G401 (cell line): ENCODE measurements at places on chromosomes 2 and 18.

DNA sequence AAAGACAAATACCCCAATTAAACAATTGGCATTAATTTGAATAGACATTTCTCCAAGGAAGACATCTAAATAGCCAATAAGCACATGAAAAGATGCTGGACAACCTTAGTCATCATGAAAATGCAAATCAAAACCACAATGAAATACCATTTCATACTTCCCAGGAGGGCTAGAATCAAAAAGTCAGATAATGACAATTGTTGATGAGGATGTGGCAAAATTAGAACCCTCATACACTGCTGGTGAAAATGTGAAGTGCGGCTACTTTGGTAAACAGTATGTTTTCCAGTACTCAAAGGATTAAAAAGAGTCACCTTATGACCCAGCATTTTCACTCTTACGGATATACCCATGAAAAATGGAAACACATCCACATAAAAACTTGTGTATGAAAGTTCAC, 91.6 kb downstream of the FIGN start:
- no peak for DNase-seq

DNA sequence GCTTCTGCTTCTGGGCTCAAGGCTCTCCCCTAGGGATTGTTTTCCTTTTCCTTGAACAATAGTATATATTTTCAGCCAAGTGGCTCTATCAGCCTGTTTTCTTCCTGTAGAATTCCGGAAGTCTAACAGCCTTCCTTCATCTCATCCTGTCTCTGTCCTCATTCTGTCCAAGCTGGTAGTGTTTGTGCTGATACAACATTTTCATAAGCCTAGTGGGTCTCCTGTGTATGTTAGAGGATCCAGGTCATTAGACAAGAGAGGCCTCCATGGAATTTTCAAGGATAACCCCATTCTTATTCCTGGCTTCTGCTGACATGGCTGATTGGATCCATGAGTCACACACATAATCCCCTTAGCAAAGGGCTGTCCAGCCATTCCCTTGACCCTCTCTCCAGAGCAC, 467.6 kb downstream of the PTPRM start:
- no peak for DNase-seq

- DNase-seq: no peak
Measured at GRCh38 chr2:148282201-148282600, 261.3 kb downstream of the MBD5 start.

DNA sequence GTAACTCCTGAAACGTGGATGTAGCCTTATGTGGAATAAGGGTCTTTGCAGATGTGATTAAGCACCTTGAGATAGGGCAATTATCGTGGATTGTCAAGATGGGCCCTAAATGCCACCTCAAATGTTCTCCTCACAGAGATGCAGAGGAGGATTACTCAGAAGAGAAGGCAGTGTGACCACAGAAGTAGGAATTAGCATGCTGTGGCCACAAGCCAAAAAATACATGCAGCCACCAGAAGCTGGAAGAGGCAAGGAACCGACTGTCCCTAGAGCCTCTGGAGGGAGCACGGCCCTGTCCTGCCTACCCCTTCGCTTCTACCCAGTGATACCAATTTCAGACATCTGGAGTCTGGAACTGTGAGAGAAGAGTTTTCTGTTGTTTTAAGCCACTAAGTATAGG, 47.3 kb upstream of the MGAT5 start:
- DNase-seq: no peak

DNA sequence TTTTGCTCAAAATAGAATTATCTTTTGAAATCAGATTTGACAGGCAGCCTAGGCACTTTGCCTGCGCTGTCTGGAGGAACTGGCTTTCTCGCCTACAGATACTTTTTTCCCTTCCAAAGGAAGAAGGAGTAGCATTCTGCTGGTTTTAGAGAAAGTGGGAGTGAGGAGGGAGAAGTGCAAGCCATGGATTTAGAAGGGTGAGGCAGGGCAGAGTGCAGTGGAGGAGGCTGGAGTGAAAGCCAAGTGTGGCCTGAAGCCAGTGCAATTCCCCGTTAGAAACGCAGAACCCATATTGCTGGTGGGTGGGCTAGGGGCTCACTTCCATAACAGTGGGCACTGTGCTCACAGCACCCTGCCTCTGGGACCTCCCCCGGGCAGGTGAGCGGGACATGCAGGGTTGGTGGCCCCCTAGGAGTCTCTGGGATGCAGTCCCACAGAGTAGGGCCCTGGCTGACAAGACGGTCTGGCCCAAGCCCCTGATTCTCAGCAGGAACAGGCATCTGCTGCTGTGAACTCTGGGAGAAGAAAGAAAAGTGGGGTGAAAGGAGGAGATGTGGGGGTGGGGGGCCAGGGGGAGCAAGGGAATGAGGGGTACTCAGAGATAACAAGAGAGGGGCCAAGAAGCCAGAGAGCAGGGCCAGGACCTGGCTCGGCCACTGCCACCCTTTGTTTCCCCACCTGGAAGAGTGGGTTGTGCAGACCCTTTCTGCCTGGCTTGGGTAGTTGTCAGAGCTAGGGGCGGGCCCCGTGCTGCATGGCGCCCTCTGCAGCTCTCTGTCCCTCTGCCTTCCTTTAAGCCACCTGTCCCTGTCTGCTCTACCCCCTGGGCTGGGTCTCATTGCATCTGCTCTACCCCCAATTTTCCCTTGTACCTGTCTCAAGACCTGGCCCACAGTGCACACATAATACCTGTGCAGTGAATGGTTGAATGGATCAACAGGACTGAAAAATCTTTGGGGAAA, 273.5 kb upstream of the HS6ST1 start:
- DNase-seq: no peak

GRCh38 chr2:223481486-223481885, 120.7 kb downstream of the SCG2 start:
- DNase-seq: no peak

DNA sequence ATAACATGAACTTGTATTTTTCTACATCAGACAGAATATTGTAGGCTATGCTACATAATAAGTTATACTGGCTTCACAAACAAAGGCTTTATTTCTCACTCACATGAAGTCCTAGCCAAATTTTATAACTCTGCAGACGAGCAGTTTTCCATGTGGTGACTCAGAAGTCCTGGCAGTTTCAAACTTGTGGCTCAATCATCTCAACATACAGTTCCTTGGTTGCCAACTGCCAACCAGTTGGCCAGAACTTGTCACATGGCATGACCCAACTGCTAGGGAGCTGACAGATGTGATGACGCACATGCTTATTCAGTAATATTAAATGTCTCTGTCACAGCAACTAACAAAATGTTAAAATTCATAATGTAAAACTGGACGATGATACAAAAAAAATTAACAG, 63.8 kb upstream of the ZC3H15 start:
- peak; percentile 1 for DNase-seq

- DNase-seq: no peak
Measured at GRCh38 chr18:28725876-28726275, 548.9 kb upstream of the CDH2 start.

DNA sequence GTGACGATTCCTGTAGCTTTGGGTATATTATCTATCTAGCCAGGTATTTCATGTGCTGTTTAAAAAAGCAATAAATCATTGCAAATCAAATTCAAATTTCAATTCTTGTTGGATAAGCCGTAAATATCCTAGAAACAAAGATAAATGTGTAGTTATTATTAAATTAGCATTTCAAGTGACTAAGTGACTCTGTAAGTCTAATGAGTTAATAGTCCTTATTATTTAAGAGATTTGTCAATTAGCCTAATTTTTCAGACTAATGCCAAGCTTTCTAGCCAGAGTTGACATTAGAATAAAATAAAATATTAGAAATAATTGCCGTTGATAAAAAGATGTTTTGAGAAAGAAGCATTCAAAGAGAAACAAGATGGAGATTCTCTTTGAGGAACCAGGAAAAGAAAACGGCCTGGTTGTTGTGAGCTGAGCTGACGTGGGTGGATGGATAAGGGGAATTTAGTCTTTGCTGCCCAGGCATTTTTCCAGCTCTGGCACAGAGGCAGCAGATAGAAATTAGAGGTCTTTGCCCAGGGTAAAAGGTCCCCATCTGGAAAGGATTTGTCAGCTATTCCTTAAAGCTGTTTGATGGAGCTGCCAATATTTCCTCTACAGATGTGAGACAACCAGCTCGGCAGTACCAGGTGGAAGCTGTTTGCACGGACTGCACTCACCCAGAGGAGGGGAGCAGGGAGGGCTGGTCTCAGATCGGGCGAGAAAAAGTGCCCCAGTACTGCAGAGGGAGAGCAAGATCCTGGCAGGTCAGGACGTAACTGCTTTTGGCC, 117.3 kb upstream of the SEC11C start:
- peak; percentile 46 for DNase-seq

GRCh38 chr2:33215299-33215698, 261.1 kb upstream of the RASGRP3 start:
- DNase-seq: peak; percentile 45

DNA sequence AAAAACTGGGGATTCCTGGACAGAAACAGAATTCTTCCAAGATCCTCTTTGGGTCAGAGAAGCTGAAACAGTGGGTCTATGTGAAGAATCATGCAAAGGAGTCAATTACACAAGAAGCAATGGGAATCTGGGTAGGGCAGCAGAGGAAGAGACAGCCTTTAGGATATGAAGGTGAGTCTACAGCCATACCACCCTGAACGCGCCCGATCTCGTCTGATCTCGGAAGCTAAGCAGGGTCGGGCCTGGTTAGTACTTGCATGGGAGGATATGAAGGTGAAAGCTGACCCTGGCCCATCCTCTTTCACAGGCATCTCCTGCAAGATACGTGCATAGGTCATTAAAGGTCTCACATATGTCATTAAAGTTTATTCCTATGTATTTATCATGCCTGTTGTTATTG, 1080.9 kb upstream of the FANCL start:
- no peak for DNase-seq

DNA sequence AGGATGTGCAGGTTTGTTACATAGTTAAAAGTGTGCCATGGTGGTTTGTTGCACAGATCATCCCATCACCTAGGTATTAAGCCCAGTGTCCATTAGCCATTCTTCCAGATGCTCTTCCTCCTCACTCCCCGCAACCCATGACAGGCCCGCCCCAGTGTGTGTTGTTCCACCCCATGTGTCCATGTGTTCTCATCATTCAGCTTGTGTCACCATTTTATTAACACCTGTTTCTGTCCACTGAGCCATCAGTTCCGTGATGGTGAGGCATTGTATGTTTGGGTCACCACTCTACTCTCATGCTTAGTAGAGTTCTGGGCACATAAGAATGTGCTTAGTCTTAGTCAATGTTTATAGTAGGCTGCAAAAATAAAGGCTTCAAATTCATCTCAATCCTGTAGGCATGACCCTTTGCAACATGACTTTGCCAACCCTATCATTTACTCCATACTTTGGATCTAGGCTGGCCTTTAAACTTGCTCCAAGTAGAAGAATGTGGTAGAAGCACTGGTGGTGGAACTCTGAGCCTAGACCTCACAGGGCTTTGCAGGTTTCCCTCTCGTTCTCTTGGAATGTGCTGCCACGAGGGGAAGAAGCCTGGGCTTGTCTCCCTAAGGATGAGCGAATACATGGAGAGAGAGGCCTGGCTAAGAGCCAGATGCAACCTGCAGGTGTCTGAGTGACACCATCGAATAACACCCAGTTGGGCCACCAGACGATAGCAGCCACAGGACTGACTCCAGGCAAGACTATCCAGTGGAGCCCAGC, 161.5 kb downstream of the NAPG start:
- no peak for DNase-seq

DNA sequence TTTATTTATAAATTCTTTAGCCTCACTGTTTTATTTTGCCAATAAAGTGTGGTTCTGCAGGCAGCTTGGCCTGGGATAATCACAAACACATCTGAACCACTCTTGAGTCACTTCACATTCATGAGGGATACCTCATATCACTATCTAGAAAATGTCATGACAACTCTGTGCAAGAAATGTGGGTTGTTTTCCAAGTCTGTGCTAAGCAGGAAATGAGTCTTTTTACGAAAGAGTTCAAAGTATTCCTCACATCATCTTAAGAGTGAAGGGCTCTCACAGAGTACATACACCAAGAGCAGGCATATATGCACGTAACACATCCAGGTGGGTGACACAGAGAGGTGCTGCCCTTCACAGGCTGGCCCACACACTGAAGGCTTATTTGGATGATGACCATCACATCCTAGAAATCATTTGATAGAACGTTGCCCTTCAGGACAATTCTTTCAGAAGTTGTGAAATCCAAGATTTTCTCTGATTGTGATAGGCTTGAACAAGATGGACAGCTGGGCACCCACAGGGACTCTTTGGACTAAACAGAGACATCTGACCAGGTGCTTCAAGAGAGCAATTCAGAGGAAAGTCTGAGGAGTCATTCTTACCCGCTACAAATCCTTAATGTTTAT, 811.1 kb upstream of the LRATD1 start:
- no peak for DNase-seq

GRCh38 chr18:47075098-47075883, 39.9 kb upstream of the ELOA2 start:
- no peak for DNase-seq

GRCh38 chr2:21078296-21078695, 34.4 kb upstream of the APOB start:
- no peak for DNase-seq

DNA sequence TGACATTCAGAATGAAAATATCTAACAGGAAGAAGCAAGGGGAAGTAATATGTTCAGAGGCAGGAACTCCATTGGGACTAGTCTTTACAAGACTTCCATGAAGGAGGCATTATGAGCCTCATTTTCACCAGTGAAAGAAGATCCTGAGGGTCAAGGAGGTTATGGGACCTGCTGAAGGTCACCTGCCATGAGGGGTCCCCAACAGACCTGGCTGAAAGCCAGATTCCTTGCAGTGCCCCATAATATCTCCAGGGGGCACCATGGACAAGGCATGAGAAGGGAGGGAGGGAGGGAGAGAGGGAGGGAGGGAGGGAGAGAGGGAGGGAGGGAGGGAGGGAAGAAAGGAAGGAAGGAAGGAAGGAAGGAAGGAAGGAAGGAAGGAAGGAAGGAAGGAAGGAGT, 27.9 kb downstream of the XDH start:
- DNase-seq: no peak

- DNase-seq: no peak
Measured at GRCh38 chr2:31347750-31348149, 66.8 kb downstream of the XDH start.

- no peak for DNase-seq
Measured at GRCh38 chr2:215793747-215794595, 219.4 kb downstream of the MREG start.

GRCh38 chr2:224222974-224223373, 178.9 kb downstream of the FAM124B start:
- no peak for DNase-seq
